GDM1 (cell line): ENCODE measurements at places on chromosomes 1 and 21.

GRCh38 chr1:3011631-3012455, 9.4 kb upstream of the ACTRT2 start:
- no peak for DNase-seq

- no peak for DNase-seq
These were observed 7.0 kb upstream of the SLC26A9 start for GRCh38 chr1:205950280-205950679.

- no peak for DNase-seq
These were observed 401 bp downstream of the ERRFI1 start for GRCh38 chr1:8025671-8026144.

DNA sequence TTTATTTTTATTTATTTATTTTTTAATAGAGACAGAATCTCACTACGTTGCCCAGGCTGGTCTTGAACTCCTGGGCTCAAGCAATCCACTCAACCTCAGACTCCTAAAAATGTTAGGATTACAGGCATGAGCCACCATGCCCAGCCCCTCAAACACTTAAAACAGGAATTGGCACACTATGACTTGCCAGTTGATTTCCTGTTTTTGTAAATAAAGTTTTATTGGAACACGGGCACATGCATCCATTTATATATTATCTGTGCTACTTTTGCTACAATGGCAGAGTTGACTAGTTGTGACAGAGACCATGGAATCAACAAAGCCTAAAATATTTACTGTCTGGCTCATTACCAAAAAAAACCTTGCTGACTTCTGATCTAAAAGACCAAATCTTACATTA, 16.0 kb upstream of the YRDC start:
- DNase-seq, result no peak

DNA sequence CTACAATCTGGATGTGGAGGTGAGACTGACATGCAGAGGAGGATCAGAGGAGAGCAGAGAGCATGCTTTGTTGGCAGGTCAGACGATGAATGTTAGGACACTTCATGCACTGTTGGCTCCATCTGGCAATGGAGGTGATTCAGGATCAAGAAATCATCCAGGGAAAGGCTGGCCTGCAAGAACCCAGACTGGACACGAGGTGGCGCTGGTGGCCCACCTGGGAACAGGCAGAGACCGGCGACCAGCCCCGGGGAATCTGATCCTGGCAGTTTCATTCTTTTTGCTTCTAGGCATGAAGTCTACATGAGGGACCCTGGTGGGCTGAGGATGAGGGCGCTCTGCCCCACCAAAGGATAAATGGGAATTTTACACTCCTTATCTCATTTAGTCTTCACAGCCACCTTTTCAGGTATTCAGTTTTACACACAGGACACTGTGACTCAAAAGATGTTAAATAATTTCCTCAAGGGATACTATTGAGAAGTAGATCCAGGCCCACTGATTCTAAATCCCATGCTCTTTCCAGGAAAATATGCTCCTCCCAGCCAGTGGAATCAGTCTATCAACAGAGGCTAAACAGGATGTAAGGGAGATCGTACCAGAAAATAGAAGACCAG, 26.2 kb upstream of the SCMH1 start:
- DNase-seq, result peak; percentile 26

DNA sequence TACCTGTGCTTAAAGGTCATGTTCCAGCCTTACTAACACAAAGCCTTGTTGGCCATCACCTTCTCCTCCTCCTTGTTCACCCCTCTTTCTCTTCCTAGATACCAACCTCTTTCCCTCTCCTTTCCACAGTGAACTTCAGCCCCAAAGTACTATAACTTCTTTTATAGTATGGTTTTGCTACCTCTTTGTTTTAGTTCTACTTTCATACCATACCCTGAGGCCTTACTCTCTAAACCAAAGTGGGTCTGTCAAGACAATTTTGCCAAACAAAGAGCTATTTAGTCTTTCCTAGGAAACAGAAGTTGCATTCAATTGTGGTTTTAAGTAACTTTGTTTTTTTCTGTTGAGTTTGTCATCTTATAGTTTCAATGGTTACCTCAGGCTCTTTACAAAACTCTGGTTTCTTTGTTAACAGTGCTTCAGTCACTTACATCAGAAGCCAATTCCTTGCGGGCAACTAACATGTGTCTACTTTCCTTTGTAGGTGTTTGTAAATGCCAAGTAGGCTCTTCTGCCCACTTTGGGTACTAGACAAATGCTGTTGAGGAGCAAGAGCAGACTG, 623.9 kb upstream of the PKN2 start:
- no peak for DNase-seq

GRCh38 chr1:227035316-227035715, 95.2 kb downstream of the COQ8A start:
- no peak for DNase-seq

GRCh38 chr1:9714257-9714718, 62.8 kb downstream of the PIK3CD start:
- no peak for DNase-seq

- DNase-seq, result no peak
These were observed 16.3 kb upstream of the H3-3A start for GRCh38 chr1:226046240-226046639.

- peak; percentile 35 for DNase-seq
These were observed 53.3 kb downstream of the NENF start for GRCh38 chr1:212485913-212486618.

DNA sequence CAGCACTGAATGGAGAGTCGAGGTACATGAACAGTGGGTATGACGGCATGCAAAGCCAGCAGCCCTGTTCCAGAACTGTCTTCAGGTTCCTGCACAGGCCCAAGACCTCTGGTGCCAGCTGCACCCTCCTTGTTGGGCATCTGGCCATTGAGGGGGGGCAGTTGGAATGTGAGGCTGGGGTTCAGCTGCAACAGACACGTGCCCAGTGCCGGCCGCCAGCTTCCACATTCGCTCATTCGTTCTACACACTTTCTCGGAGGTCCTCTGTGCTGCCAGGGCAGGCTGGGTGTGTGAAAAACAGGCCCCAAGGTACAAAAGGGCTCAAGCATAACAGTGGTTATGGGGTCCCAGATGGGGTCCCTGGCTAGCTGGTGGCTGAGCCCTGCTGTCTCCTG, 37.9 kb upstream of the SLC19A1 start:
- DNase-seq, result no peak

DNA sequence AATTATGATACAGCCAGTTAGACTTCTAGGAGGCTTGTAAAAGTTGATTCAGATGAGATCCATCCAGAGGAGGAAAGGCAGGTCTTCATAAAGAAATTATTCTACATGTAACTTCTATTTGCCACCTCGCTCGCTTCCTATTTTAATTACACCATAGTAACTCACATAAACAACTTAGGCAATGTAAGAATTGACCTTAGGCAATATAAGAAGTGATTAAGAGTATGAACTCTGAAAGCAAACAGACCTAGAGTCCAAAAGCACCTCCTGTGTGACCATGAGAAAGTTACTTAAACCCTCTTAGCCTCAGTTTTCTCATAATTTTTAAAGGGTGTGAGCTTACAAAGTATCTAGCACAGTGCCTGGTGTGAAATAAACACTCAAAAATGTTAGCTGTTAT, 192.7 kb upstream of the NFIA start:
- no peak for DNase-seq

- DNase-seq, result no peak
These were observed 42.8 kb upstream of the ENAH start for GRCh38 chr1:225695578-225696337.

DNA sequence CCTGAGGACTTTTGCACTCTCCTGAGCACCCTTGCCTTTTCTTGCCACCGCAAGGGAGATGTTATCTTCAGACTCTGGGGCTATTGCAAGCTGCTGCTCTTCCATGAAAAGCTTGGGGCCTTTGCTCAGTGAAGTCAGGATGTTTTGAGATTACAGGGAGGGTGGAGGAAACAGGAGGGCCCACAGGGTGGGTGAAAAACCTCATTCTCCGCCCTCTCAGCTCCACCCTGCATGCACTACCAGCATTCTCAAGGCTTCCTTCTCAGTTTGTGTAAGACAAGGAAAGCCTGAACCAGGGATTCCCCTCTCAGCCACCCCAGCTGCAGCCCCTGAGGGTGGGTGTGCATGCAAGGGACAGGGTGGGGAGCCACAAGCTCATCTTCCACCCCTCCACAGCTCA, 25.8 kb upstream of the ZNF648 start:
- DNase-seq, result no peak

GRCh38 chr1:43711524-43712386, 4.4 kb downstream of the ST3GAL3 start:
- no peak for DNase-seq

- DNase-seq, result no peak
These were observed 9.5 kb upstream of the HPDL start for GRCh38 chr1:45317166-45317565.

GRCh38 chr1:169015464-169015863, 91.0 kb upstream of the ATP1B1 start:
- no peak for DNase-seq

- DNase-seq, result no peak
These were observed 41.0 kb downstream of the MEGF6 start for GRCh38 chr1:3570066-3570986.

GRCh38 chr1:4153571-4153970, 253.5 kb upstream of the C1orf174 start:
- DNase-seq, result no peak

DNA sequence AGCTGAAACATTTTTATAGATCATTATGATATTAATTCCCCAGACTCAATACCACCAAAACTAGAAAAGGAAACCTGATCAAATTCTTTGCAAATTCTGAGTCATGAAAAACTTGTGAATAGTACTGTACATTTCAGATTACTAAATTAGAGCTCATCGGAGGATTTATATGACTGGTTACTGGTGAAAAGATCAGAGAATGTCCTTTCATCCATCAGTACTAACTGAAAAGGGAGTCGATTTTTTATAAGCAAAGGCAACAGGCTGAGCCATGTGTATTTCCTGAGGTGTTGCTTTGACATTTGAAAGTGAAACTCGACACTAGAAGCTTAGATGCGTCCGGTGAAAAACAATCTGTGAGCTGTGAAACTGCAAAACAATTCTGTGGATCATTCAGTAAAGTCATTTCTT, 155.7 kb downstream of the TNFSF18 start:
- DNase-seq, result no peak

- no peak for DNase-seq
These were observed 56.4 kb upstream of the TPTE start for GRCh38 chr21:10464975-10465374.

DNA sequence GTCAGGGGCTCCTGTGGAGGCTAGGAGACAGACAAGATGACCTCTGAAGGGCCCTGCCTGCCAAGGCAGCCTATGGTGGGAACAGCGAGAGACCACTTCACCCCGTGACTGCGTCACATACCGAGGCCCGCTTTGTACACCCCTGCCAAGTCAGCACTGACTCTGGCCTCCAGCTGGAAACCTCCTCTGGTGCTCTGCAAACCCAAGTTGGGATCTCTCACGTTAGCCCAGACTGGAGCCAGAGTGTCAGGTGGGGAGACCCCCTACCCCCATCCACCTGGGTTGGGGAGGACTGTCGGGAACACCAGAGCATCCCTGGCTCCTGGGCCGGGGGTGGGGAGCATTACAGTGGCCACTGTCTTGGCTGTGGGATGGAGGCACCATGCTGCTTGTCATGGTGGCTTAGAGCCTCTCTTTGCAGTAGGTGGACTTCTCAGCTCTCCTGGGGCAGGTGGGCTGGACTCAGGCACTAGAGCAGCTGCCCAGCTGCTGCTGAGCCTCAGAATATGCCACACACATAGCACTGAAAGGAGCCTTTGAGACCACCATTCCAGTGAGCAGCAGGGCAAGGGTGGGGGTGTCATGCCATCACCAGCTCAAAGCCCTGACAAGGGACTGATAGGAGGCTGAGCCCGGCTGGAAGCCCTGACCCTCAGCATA, 50.4 kb downstream of the ELK4 start:
- DNase-seq, result no peak

- no peak for DNase-seq
These were observed 14.3 kb downstream of the OR2B11 start for GRCh38 chr1:247443641-247444040.

- DNase-seq, result no peak
These were observed 21.2 kb upstream of the EPRS1 start for GRCh38 chr1:220067269-220068204.

DNA sequence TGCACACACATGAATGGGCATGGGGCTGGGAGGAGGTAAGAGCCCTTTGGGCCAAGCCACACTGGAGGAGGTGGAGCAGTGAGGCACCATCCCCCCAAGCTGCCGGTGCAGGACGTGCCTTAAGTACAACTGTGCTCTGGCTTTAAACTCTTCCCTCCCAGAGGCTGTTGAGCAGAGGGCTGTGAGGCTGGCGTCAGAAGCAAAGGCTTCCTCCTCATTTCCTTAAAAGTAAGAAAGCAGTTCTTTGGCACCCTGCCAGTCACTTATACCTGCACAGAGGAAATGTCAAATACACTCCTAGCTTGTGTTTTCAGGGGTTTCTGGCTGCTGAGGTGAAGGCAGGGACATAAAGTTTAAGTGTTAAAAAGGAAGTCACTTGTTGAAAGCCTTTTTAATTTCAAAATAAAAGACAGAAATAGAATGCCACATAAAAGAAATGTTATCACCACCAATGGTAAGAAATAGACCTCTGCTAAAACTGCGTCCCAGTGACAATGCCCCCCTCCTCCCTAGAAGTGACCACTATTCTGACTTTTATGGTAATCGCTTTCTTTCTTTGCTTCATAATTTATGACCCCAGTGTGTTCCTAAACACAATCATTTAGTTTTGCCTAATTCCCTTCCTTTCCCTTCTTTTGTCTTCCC, 33.0 kb downstream of the LAMC2 start:
- peak; percentile 43 for DNase-seq

GRCh38 chr1:22228505-22228911, 85.6 kb upstream of the WNT4 start:
- DNase-seq, result no peak

GRCh38 chr1:214379236-214379970, 98.4 kb downstream of the SMYD2 start:
- DNase-seq, result no peak

DNA sequence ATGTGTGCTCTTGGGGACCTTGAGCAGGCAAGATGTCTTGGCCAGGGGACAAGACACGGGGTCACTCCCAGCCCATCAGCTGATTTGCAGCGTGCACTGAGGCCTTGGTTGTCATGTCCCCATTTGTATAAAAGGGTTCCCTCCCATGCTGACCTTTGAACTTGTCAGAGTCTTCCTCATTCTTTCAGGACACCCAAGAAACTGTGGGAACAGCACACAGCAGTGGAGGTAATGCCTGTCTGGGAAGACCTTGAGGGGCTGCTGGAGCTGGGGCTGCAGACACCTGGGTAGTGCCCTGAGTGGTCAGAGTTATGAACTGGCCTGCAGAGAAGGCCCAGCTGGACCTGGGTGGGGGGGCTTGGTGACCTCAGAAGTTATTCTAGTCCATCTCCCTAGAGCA, 46.4 kb downstream of the FAAH start:
- no peak for DNase-seq

GRCh38 chr21:43352568-43353281, 74.2 kb downstream of the SIK1 start:
- no peak for DNase-seq

DNA sequence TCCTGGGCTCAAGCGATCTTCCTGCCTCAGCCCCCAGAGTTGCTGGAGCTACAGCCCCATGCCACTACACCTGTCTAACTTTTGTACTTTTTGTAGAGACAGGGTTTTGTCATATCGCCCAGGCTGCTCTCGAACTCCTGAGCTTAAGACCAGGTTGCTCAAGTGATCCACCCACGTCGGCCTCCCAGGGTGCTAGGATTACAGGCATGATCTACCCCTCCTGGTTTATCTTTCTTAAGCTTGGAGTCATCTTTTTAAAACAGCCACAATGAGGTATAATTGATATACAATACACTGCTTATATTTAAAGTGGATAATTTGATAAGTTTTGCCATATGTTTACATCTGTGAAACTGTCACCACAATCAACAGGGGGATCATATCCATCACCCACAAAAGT, 25.4 kb upstream of the WDR26 start:
- no peak for DNase-seq

- no peak for DNase-seq
These were observed 100.2 kb downstream of the SSBP3 start for GRCh38 chr1:54305906-54306514.

- no peak for DNase-seq
These were observed 63.7 kb downstream of the SLC30A7 start for GRCh38 chr1:100959502-100960060.
